ENCODE measurements at places on chromosomes 13 and 19.

DNA sequence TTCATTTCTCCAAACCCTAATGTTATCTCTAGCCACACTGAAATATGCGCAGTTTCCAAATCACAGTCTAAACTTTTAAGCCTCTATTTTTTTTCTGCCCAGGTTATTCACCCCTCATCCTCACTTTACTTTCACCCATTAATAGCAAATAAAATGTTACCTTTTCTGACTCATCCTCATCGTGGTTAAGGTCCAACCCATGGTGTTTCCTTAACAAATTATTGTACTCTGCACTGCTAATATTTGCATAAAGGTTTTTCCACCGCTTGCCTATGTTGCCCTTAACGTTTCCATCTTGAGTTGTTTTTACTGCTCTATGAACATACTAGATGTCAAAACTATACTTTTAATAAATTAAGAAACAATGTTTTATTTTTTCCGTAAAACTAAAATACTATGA is 780.9 kb upstream of the KLHL1 start:
- no peak for DNase-seq

- no peak for DNase-seq
These were observed 1617.1 kb downstream of the PCDH9 start for GRCh38 chr13:65613004-65613403.

GRCh38 chr13:79384022-79384610 is 21.9 kb downstream of the RBM26 start:
- no peak for DNase-seq

- DNase-seq, result peak; percentile 61
These were observed 2.3 kb upstream of the STRN4 start for GRCh38 chr19:46748325-46749109.

DNA sequence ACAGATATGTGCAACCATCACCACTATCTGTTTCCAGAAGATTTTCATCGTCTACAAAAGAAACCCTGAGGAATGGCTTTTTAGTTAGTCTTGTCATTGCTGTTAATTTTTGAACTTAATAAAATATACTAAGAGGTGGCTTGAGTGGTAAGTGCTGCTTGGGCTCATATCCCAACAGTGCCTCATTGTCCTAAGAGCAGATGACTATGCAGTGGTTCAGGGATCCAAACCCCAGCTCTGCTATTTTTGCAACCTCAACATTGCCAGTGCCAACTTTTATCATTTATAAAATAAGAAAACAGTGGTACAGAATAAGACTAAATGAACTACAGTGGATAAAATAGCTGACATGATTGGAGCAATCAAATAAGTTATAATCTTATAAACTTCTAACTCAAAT is 123.2 kb upstream of the SLC7A1 start:
- no peak for DNase-seq

DNA sequence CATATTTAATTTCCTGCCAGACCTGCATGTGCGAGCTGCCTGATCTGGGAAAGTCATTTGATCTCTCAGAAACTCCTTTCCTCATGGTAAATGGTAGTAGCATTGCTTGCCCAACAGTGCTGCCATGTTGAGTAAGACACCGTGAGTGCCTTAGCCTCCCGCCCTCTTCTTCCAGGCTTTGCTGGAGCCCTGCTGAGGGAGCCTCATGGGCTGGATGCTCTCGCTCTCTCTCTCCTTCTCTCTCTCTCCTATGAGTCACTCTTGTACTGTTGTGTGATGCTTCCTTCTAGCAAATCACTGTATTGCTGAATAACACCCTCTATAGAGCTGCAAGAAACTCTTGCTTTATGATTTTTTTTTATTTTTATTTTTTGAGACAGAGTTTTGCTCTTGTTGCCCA is 365.5 kb downstream of the UQCRFS1 start:
- DNase-seq, result no peak

Data from stimulated activated CD8-positive, alpha-beta memory T cell treated with anti-CD3 and anti-CD28 coated beads, Interleukin-4, amount 100 ng/mL, for 1 hour (primary cell).